ENCODE measurements at places on chromosomes 1 and 21. TPM values are rescaled to one million over a fixed set of nuclear protein-coding genes. Genes with fewer than 3 reads are reported as not detected.

GRCh38 chr1:19969898-19970660 lies 9.3 kb downstream of the PLA2G2A start:
- peaks cover 4% of the 10 kb centered on the region for H3K27me3 ChIP-seq
- H3K36me3 ChIP-seq = no peaks in the 10 kb centered on the region
- no peak for DNase-seq
- H3K27ac ChIP-seq = no peak overlapping the region

- no peaks in the 10 kb centered on the region for H3K4me1 ChIP-seq
- peaks cover 13% of the 10 kb centered on the region for H3K36me3 ChIP-seq
- H3K27me3 ChIP-seq = no peaks in the 10 kb centered on the region
Measured at GRCh38 chr1:228342627-228343190, 63.9 kb downstream of the TRIM11 start.

DNA sequence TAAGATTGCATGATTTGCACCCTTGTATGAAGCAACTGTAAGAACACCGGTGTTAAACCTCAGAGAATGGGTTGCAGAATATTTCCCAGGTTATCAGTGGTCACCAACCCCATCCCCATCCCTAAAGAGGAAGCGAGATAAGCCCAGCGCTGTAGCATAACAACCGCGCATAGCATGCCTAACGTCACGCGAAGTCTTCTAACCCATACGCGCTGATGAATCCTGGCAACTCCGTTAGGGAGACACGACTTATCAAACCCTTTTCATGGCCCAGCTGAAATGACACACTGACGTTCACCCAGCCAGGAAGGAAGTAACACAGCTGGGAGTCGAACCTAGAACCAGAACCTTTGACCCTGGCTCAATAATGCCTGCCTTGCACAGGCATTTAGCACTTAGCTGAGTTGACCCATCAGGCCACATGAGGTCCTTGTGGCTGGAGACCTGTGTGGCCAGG lies 24.2 kb downstream of the TMEM51 start:
- H3K27me3 ChIP-seq = no peaks in the 10 kb centered on the region
- H3K36me3 ChIP-seq = no peaks in the 10 kb centered on the region
- H3K27ac ChIP-seq = no peak overlapping the region
- no peak overlapping the region for H3K4me3 ChIP-seq

- H3K27me3 ChIP-seq = no peaks in the 10 kb centered on the region
- no peak overlapping the region for H3K4me3 ChIP-seq
- no peak for DNase-seq
- H3K36me3 ChIP-seq = no peaks in the 10 kb centered on the region
- H3K27ac ChIP-seq = no peak overlapping the region
- H3K4me1 ChIP-seq = no peaks in the 10 kb centered on the region
Measured at GRCh38 chr1:8807004-8807403, 10.4 kb downstream of the RERE start.

DNA sequence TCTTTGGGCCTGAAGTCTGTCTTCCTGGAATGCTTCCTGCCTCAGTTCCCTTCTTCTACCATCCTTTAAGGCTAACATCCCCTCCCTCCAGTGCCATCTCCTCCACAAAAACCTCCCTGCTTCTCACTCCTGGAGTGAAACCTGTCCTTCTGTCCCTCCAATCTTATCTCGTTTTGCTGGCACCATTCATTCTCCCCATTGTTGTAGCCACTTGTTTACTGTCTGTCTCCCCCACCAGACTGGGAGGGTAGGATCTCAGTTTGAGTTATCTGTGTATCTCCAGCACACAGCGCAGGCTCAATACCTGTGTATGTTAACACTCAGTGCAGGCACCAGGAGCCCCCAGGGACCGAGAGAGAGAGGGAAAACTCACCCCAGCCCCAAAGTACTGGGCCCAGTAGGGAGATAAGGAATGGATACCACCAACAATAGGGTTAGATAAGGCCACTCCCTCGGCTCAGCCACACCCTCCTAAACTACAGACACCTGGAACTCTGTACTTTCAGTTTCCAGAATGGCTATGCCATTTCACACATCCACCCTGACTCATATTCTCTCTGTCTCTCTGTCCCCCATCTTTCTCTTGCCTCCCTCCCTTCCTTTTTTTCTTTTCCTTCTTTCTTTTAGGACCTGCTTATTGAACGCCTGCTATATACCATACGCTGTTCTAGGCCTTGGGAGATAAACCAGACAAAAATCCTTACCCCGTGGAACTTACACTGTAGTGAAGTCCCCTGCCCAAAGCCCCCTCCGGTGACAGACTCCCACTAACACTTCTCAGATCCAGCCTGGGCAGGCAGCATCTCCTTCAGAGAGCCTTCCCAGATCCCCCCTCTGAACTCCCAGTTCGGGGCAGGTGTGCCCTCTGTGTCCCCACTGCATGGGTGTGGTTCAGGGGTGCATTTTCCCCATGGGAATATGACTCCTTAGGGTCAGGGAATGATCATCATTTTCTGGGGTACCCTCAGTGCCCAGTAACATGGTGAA lies 3.3 kb upstream of the SSBP3 start:
- no peak for DNase-seq
- no peaks in the 10 kb centered on the region for H3K36me3 ChIP-seq
- H3K27ac ChIP-seq = peak overlapping the region; percentile 96
- H3K4me1 ChIP-seq = peaks cover 42% of the 10 kb centered on the region
- no peak overlapping the region for H3K4me3 ChIP-seq

- peaks cover 3% of the 10 kb centered on the region for H3K4me1 ChIP-seq
- H3K36me3 ChIP-seq = no peaks in the 10 kb centered on the region
- no peak for DNase-seq
- H3K27ac ChIP-seq = no peak overlapping the region
Measured at GRCh38 chr1:211344152-211344618, 17.6 kb downstream of the TRAF5 start.

- H3K27me3 ChIP-seq = no peaks in the 10 kb centered on the region
- H3K36me3 ChIP-seq = peaks cover under 1% of the 10 kb centered on the region
- no peak for DNase-seq
- peak overlapping the region; percentile 74 for H3K27ac ChIP-seq
Measured at GRCh38 chr1:44985747-44986359, 542 bp downstream of the EIF2B3 start.

DNA sequence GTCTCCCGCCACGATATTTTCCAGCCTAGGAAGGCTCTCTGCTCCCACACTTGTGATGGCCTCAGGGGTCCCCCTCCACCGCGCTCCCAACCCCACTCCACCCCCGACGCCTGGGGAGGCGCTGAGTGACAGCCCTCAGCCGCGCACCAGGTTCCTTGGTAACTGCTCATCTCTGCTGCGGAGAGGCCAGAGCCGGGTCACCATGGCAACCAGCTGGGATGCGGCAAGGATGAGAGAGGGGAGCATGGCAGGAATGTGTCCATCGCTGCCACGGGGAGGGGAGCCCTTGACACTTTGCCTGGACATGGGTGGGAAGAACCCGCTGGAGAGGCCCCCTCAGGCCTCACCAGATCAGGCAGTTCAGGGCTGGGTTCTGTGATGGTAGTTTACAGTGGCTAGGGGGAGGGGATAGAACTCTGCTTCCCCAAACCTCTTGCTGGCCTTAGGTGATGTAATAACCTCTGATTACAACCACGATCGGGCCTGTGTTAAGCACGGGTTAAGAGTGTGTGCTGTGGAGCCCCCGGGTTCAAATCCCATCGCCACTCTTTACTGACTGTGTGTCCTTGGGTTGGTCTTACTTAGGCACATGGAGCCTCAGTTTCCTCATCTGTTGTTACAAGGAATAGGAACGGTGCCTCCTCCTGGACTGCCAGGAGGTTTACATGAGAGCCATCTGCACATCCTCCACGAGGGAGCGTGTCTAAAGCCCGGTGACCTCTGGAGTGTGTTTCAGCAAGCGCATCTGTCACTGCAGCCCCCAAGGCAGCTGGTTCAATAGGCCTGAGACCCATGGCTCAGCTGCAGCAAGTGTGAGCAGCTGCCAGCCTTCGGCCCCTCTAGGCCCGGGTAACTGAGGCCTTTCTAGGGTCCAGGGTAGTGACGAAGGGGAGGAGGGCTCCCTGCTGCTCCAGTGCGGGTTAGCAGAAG lies 6.3 kb downstream of the KIF17 start:
- DNase-seq = no peak
- peaks cover 15% of the 10 kb centered on the region for H3K27me3 ChIP-seq
- H3K27ac ChIP-seq = no peak overlapping the region
- no peak overlapping the region for H3K4me3 ChIP-seq
- no peaks in the 10 kb centered on the region for H3K4me1 ChIP-seq

DNA sequence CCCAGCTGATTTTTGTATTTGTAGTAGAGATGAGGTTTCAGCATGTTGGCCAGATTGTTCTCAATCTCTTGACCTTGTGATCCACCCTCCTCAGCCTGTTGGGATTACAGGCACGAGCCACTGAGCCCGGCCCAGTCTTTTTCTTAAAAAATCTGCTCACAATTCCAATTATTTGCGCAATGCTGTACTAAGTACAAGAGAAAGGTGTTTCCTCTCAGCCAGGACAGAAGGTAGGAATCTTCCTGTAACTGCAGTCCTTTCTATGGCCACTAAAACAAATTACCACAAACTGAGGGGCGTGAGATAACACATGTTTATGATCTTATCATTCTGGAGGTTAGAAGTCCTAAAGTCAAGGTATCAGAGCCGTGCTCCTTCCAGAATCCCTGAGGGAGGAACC lies 6.9 kb upstream of the CBR3 start:
- no peak for DNase-seq
- H3K27me3 ChIP-seq = no peaks in the 10 kb centered on the region
- no peak overlapping the region for H3K4me3 ChIP-seq
- H3K27ac ChIP-seq = peak overlapping the region; percentile 87

- peaks cover 28% of the 10 kb centered on the region for H3K36me3 ChIP-seq
- no peak for DNase-seq
Measured at GRCh38 chr1:204469304-204469703, 25.3 kb downstream of the PIK3C2B start.

DNA sequence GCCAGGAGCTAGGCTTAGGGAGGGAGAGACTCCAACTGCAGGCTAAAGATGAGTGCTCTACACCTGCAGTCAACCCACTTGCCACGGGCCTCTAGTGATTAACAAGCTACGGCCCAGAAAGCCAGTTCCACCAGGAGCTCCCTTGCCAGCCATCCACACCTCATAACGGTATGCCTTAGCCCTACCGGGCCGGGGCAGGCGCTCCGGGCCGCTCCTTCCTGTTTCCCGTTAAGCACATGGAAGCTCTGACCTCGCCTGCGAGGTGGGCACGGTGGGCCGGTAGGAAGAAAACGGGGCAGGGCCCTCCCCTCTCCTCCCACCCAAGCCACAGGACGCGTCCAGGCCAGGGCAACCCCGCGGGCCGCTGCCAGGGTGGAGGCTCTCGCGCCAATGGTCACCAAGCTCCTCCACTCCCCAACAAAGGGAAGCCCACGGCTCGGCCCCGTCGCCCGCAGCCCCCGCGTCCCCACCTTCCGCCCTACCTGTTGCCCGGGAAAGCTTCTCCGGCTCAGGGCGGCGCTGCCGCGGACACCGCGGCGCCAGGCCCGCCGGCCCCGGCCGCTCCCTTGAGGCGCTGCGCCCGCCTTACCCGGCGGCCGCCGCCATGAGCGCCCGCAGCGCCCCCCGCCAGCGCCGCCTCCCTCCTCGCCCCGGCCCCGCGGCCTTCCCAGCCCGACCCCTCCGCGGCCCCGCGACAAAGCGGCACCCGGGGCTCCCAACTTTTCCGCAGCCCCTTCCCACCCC lies 627 bp downstream of the CERS2 start:
- no peak for DNase-seq
- H3K4me3 ChIP-seq = peak overlapping the region; percentile 69
- H3K4me1 ChIP-seq = peaks cover 70% of the 10 kb centered on the region
- H3K27ac ChIP-seq = peak overlapping the region; percentile 97

DNA sequence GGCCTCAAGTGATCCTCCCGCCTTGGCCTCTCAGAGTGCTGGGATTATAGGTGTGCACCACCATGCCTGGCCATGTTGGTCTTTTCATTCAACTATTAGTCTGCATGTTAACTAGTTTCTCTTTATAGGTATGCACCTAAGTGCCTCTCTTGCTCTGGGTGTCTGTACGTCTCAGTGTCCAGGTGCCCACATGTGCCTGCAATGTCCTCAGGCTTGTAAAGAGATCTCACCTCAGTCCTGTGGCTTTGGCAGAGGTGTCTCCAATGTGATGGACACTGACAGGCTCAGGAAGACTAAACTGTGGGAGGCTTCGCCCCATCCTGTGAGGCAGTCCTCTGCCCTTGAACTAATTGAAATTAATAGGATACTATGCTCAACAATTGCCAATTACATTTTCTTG lies 526.3 kb downstream of the PTPRU start:
- no peak overlapping the region for H3K4me3 ChIP-seq
- peak; percentile 16 for DNase-seq
- no peaks in the 10 kb centered on the region for H3K36me3 ChIP-seq
- no peaks in the 10 kb centered on the region for H3K4me1 ChIP-seq

- H3K4me1 ChIP-seq = peaks cover 59% of the 10 kb centered on the region
- no peaks in the 10 kb centered on the region for H3K36me3 ChIP-seq
- no peak for DNase-seq
- H3K4me3 ChIP-seq = peak overlapping the region; percentile 73
- H3K27ac ChIP-seq = no peak overlapping the region
Measured at GRCh38 chr1:42955311-42956063, 3.2 kb downstream of the SLC2A1 start.

- peaks cover 6% of the 10 kb centered on the region for H3K4me1 ChIP-seq
- H3K27me3 ChIP-seq = peaks cover 32% of the 10 kb centered on the region
- DNase-seq = no peak
- H3K4me3 ChIP-seq = no peak overlapping the region
Measured at GRCh38 chr1:6124746-6125365, 55.3 kb downstream of the CHD5 start.

GRCh38 chr1:236063919-236064673 lies 794 bp downstream of the NID1 start:
- peak; percentile 78 for DNase-seq
- peaks cover 14% of the 10 kb centered on the region for H3K27me3 ChIP-seq
- H3K4me3 ChIP-seq = peak overlapping the region; percentile 94
- no peaks in the 10 kb centered on the region for H3K36me3 ChIP-seq
- peak overlapping the region; percentile 92 for H3K27ac ChIP-seq

- no peaks in the 10 kb centered on the region for H3K4me1 ChIP-seq
- H3K36me3 ChIP-seq = peaks cover 5% of the 10 kb centered on the region
- H3K27me3 ChIP-seq = no peaks in the 10 kb centered on the region
- H3K4me3 ChIP-seq = no peak overlapping the region
Measured at GRCh38 chr1:198326915-198327314, 170.1 kb downstream of the NEK7 start.

DNA sequence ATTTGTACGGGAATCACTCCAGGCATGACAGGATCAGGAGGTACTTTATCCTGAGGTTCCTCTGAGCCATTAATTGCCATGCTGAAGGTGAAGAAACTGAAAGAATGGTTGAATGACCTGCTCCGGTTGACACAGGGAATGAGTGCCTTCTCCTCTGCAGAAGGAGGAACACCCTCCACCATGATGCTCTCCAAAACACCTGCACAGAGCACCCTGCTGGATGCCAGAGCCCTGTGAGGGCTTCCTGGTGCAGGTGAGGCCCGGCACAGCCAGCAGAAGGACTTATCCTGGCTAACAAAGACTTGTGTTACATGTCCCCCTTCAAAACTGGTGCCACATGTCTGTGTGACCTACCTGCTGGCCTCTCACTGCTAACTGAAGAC lies 14.3 kb upstream of the LBR start:
- H3K27me3 ChIP-seq = no peaks in the 10 kb centered on the region
- no peaks in the 10 kb centered on the region for H3K36me3 ChIP-seq
- H3K4me1 ChIP-seq = peaks cover 29% of the 10 kb centered on the region

The FCAMR gene
- total RNA-seq = not detected

The LAPTM5 gene
- 13.7 TPM for total RNA-seq

The PIK3R3 gene
- total RNA-seq = 15.2 TPM

The SLAMF7 gene
- 3.4 TPM for total RNA-seq

The PITHD1 gene
- total RNA-seq = 82.3 TPM

Data from suprapubic skin (tissue), 4 donors.